ENCODE measurements at places on chromosomes 7 and 10. TPM values are rescaled to one million over a fixed set of nuclear protein-coding genes. Genes with fewer than 3 reads are reported as not detected.

GRCh38 chr10:5573319-5573950 is 48.7 kb downstream of the CALML3 start:
- DNase-seq, result no peak

NME8 gene
- total RNA-seq, result 1.7 TPM

DYDC1 gene
- total RNA-seq, result not detected

EBLN1 gene
- not detected for total RNA-seq

PHYHIPL gene
- 12.3 TPM for total RNA-seq

HOXA3 gene
- 21.2 TPM for total RNA-seq

DNA sequence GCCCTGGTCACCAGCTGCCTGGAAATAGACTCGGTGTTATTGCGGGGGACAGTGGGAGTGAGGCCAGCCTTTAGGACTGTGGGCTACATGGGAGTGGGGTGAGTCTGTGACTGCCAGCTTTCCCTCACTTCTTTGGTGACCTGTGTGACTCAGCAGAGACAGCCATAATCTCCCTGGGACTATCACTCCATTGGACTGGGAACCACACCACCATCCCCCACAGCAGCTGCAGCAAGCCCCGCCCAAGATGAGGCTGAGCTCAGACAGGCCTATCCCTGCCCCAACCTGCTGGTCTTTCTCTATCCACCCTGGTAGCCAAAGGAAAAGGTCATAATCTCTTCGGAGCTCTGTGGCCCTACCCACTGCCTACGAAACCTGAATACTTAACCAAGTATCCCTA is 263.2 kb downstream of the FZD1 start:
- no peak for DNase-seq

SLC18A3 gene
- 0.47 TPM for total RNA-seq

Data from Peyer's patch (tissue), 4 donors.